Stimulated activated CD4-positive, alpha-beta T cell treated with anti-CD3 and anti-CD28 coated beads, Interleukin-4, amount 100 ng/mL, for 4 hours (primary cell): ENCODE measurements at places on chromosomes 4 and X.

DNA sequence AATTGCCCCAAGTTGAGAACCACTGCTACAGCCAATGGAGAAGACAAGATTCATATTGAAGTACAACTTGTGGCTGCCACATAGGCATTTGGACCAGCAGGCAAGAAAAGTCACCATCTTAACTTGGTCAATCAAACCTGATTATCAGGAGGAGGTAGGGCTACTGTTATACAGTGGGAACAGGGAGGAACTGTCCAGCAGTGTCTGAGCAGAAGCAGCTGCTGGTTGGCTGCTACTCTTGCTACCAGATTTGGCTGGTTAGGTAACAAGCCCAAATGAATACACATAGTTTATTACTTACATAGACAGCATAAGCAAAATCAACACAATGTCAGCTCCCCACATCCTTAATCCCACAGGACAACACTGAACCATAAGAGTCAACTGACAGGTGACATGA lies 39.4 kb downstream of the ATP1B4 start:
- no peak for DNase-seq

DNA sequence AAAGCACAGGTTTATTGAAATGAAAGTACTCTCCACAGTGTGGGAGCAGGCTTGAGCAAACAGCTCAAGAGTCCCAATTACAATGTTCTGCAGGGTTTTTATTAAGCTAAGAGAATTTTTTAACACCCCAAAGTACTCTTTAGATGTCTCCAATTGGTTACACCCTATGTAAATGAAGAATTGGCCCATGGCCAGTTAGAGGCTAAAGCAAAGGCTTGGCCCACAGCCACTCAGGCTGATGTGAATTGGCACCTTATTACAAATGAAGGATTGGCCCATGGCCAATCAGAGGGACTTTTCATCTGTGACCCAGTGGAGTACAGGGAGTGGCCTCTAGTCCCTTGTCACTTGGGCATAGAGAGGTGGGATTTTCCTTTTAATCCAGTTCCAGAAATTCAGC lies 30.1 kb upstream of the IQCM start:
- DNase-seq: no peak

DNA sequence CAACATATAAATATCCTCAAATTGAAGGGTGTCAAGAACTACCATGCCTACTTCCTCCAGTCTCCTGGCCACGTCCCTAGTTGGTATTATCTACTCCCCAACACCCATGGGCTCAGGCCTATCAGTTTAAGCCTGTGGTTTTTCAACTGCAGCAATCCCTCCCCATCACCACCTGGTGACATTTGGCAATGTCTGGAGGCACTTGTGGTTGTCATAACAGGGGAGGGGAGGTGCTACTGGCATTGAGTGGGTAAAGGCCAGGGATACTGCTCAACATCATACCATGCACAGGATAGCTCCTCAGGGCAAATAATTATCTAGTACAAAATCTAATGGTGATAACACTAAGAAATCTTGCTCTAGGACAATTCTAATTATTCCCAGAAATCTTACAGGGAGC lies 95.3 kb downstream of the COMMD8 start:
- no peak for DNase-seq

GRCh38 chrX:47707031-47707780 lies 48.2 kb upstream of the UXT start:
- DNase-seq: no peak

DNA sequence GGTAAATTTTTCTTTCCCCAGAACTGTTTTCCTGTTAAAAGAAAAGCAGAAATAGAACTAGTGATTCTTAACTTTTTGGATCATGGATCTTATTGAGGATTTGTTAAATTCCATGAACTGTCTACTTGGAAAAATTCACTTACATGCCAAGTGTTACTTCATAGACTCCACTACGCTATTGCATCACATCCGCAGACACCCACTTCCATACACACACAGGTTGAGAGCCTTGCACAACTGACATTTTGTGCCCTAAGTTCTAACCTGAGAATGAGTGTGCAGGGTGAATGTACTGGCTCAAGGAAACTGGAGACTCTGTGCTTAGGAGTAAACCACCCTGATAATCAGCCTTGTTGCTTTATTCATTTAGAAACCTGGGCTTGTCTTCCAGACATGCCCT lies 250.5 kb upstream of the EDA2R start:
- DNase-seq: no peak

- no peak for DNase-seq
Measured at GRCh38 chr4:122224348-122224747, 72.2 kb downstream of the BLTP1 start.

DNA sequence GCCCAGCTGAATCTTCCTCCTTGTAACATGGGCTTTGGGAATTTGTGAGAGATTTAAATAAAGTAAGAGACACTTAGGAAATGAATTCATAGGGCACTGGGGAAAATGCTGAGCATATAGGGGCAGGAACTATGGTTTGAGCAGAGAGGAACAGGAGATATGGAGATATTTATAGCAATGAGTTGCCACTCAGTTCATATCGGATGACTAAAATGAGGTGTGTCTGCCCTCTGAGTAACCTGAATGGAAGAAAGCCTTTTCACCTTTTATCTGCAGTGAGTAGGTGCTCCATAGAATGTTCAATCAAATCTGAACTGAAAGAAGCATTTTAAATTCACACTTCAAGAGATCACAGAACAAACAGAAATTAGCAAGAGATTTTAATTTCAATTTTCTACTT lies 105.7 kb downstream of the CEP44 start:
- DNase-seq: no peak

DNA sequence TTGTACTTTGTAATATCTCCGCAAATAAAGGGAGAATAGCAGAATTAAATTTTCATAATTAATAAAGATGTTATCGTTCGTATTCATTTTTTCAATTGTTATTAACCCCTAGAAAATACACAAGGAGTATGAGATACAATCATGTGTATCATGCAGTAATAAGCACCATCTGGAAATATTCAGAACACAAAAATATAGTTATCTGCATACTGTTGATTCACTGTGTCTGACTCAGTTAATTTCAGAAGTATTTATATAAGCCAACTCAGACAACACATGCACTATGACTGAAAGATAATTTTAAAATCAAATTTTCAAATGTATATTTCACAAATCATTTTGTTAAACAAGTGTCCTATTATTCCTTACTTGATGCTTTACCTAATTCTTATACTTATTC lies 1954.8 kb downstream of the ARAP2 start:
- no peak for DNase-seq

DNA sequence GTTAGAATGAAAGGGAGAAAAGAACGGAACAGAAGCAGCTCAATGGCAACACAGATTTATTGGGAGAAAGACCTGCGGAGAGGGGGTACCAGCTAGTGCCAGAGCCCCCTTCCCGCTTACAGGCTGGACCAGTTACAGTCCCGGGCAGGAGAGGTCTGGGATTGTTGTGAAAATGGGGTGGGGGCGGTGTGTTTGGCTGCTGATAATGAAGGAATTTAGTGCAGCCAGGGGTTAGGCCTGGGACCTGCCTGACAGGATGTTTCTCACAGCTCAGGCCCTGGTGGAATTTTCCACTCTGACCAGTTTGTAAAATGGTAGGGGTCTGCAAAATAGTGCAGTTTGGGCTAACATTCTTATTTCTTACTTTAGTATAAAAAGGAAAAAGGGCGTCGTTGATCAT lies 75.4 kb upstream of the SPIN4 start:
- no peak for DNase-seq

DNA sequence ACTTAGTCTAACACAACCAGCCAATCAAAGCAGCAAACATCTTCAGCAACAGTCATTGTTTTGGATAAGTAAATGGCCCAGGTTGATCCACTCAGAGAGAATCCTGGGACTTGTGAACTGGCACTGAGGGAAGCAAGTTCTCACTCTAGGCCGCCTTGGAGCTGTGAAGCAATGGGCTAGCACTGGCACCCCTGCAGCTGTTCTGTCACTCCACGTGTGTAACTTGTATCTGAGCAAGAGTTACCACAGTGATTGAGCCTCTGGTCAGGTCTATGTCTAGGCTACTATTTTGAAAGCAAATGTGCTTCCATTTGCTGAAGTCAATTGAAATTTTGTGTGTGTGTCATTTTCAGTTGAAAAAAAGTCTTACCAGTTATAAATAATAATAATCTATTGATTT lies 57.2 kb upstream of the HS3ST1 start:
- no peak for DNase-seq

DNA sequence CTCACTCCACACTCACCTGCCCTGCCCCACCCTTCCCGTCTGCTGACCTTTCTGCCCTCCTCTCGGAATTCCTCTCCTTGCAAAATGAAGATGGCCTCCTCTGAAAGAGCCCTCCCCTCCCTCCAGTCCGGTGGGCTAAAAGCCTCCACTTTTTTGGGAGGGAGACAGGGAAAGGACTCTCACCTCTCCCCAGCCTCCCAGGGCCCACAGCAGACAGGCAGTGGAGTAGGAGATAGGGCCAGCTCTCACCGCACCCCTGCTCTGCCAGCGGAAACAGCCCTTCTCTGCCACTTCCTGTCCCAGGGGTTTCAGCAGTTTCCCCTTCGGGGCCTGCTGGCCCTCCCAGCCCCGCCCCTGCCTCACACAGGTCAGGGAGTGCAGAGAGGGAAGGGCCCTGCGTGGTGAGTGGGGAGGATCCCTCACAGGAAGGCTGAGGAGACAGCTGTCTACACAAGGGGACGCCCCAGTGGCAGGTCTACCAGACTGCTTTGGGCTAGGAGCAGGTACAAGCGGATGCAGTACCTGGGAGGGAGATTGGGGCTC lies 18.2 kb downstream of the ELF4 start:
- DNase-seq: peak; percentile 76
